CD4-positive, alpha-beta T cell treated with Interleukin-4 for 4 hours (primary cell): ENCODE measurements at places on chromosomes 5 and 9.

DNA sequence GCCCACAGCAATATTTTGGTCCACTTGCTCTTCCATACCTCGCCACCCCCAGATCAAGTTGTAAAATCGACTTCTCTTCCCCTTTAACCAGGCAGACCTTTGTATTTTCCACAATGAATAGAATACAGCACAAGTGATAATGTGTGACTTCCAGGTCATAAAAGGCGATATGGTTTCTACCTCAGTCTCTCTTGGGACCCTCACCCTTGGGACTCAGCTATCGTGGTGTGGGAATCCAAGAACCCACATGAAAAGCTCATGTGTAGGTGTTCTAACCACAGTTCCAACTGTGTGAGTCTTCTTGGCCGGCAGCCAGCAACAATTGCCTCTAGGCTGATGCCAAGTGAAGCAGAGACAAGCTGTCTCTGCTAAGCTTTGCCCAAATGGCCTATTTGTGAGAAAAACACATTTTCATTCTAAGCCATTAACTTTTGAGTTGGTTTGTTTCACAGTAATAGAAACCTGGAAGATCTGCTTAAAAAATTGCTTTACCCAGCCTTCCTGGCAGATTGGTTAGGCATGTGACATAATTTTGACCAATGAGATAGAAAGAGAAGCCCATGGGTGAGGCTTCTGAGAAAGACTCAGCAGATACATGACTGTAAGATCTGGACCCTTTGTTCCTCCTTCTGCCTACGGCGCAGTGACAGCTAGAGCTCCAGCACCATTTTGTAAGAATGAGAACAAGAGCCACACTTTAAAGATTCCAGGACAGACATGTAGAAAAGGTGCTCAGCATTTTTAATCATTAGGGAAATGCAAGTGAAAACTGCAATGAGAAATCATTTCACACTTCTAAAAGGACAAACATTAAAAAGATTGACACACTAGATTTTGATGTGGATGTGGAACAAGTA, 18.3 kb upstream of the MLLT3 start:
- DNase-seq = peak; percentile 73

DNA sequence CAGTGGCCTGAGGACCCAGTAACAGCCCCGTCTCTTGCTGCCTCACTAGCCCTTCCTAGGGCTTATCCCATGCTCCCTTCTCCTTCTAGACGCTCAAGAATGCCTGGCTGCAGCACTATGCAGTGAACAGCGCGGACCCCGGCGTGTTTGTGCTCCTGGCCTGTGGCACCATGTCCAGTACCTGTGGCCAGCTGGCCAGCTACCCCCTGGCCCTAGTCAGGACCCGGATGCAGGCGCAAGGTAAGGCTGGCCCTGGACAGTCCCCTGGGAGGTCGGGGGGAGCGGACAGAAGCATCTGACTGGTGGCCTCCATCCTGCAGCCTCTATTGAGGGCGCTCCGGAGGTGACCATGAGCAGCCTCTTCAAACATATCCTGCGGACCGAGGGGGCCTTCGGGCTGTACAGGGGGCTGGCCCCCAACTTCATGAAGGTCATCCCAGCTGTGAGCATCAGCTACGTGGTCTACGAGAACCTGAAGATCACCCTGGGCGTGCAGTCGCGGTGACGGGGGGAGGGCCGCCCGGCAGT, 20.5 kb downstream of the PTGES2 start:
- no peak for DNase-seq

GRCh38 chr9:69442486-69442885, 117.5 kb downstream of the ENTREP1 start:
- no peak for DNase-seq

- DNase-seq = no peak
Observed at GRCh38 chr5:127290019-127290945, at the start of gene MEGF10. Gene MEGF10 (plus strand): TSS chr5:127290796. CDS start chr5:127331309, 40,513 bp downstream.

DNA sequence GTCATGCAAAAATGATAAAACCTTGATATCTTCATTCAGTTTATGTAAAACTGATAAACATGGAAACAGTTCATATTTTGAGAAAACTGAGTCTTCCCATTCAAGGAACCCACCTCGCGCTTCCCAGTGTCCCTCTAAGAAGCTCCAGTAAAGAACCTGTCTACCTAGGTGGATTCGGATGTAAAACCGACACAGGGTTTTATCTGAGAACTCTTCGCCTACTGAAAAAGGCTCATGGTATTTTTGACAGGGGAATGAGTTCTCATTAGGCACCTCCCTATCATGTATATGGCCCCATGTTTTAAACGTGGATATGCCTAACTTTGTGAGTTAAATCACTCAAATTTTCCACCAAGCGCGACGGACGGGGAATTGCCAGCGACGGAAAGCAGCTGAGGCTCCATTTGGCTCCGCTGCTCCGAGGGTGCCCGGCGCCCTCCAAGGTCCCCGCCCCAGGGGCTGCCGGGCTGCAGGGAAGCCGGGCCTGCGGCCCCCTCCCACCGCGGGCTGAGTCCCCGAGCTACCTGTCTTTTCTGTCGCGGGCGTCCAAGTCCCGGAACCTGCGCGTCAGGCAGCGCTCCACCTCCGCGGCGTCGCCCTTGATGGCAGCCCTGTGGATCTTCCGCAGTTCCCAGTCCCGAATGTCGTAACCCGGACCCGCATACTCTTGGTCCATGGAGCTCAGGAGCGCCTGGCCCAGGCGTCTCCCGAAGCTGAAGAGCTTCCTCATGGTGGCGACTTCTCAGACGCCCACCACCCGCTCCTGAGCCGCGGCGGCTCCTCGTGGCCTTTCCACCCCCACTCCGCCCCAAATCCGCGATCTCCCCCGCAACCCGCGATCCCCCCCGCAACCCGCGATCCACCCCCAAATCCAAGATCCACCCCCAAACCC, 594 bp downstream of the ANKRD18A start:
- peak; percentile 2 for DNase-seq

DNA sequence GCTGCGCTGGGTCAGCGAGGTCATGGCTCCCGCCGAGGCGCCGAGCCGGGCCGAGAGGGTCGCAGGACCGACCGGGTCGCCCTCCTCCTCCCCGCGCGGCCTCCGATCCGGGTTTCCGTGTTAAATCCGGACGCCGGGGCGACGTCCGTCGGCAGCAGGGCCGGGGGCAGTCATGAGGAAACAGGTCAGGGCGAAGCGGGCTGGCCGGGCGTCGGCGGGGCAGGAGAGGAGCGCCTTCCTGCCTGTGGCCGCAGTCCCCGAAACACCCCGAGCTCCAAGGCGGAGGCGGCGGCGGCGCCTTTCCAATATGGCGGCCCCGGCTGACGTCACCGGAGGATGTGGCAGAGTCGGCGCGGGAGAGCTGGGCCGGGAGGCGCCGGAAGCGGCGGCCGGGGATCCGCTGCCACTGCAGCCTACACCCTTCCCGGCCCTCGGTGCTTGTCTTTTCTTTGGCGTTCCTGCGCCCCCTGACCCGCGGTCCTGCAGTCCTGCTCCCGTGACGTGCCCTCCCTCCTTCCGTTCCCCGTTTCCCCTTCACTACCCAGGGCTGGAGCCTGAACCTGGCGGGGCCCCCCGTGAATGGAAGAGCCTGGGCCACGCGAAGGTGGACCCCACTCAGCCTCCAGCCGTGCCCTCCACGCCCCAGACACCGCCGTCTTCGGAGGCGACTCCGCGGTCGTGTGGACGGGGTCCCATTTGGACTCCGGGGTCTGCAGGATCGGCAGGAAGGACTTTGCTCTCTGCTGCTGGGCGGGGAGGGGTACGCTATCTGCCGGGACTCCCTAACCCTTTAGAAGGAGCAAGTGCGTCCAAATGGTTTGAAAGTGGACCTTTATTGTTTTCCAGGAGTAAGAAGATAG, at the start of gene GOLPH3:
TSS of gene GOLPH3 (minus strand) at position 309 of the 860 bp plus-strand sequence. CDS start at position 24, 285 bp downstream.
- DNase-seq = peak; percentile 86

GRCh38 chr5:142839711-142840346, 69.7 kb downstream of the ARHGAP26 start:
- DNase-seq = no peak

DNA sequence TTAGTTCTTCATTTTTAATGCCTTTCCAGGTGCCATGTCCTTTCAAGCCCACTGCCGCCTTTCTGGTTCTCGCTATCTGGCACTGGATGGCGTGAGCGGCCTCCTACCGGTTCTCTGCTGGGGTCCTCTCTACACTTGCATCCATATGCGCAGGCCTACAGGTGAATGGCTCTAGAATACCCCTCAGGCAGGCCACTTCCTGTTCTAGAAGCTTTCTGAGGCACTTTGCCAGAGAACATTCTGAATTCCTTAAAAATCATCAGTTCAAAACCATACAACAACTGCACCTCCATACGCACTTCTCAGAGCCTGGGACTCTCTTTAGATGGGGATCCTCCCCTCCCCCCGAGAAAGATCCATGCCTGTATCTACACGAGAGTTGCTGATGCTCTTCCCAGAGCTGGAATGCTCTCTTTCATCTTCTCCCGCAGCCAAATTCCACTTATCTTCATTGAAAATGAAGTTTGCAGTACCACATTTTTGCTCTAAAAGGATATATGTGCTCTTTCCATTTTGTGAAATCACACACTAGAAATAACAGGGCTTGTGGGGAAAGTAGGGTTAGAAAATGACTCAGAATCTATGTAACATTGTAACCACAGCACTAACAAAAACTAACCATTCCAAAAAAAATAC, 1.4 kb upstream of the LHFPL2 start:
- DNase-seq = no peak

DNA sequence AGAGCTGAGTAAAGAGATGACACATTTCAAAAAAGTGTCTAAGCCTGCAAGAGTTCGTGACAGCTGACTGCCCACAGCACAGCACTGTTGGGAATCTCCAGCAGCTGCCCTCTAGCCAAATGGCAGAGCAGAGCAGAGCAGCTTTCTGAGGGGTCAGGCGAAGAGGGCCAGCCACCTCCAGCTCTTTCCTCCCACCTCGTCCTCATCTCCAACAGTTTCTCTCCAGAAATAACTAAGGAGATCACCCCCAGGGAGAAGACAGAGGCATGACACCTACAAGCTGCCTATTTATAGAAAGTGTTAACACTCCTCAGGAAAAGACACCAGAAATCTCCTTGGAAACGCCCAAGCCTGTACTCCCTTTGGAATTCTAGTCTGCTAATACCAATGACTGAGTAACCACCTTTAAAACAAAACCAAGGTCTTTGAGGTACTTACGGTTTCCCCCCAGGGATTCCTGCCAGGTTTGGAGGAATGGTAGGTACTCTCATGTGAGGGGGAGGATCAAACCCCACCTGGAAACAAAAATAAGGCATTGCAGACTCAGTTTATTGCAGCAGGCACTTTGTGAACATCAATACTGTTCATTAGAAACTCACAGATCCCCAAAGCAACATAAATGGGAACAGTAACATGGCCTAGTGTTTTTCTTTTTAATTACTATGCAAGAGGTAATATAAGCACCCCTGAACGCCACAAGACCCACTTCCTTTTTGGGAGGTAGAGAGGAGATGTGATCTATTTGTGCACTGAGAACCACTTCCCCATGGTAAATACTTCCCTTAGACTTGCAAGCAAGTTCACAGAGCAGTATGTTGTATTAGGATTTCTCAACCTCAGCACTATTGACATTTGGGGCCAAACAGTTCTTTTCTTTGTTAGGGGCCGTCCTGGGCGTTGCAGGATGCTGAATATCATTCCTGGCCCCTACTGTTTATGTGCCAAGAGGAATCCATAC, 79.3 kb downstream of the TLE1 start:
- DNase-seq = no peak

DNA sequence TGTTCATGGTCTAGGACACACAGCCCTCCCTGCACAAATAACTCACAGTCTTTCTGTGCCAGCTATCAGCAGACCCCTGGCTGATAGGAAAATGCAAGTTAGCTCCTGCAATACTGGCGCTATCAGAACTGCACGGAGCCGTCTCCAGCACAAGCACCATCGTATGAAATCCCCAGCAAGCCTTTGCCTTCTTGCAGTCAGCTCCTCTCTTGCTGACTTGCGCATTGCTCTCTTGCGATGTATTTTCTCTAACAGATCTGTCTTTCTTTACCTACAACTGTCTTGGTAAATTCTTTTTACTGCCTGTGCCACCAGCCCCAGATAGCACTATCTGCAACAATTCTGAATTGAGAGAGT, 25.1 kb upstream of the UGCG start:
- DNase-seq = no peak

GRCh38 chr5:36787365-36788093, 89.0 kb upstream of the NIPBL start:
- DNase-seq = no peak

GRCh38 chr9:77779010-77779409, 130.9 kb upstream of the GNA14 start:
- DNase-seq = peak; percentile 13

DNA sequence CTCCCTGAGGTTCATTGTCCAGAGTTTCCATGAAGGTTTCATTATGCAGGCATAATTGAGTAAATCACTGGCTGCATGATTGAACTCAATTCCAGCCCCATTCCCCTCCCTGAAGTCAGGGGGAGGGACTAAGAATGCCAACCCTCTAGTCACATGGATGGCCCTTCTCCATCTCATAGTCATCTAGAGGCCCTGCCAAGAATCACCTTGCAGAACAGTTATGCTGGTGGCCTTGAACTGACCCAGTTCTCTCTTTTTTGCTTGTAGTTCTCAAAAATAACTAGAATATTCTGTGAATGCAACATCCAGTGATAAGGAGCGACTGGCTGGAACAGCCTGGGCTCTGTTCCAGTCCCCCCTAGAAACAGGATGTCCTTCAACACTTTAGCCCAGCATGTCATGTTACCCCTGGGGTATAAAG, 31.7 kb downstream of the SLC35A4 start:
- no peak for DNase-seq

- no peak for DNase-seq
Observed at GRCh38 chr9:111038331-111039230, at the start of gene LPAR1. Gene LPAR1 (minus strand): TSS chr9:111038470. CDS start chr9:110972117, 66,353 bp downstream.

- DNase-seq = peak; percentile 43
Observed at GRCh38 chr9:107283623-107284616, 841 bp downstream of the RAD23B start.

DNA sequence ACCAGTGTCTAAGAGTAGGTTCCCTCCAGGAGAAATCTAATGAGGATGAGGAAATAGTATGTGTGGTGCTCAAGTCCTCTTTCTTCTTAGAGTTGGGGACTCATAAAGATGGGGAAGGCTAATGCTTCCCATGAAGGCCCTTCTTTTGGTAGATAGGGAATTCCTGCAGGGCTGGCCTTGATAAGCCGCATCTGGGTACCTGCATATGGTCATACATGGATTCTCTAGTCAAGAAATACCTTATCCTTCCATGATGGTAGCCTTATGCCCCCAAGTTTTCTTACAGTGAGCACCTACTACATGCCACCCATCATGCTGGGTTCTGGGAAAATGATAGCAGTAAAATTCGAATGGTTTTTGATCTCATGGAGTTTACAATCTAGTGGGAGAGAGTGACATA, 382.6 kb downstream of the KDM4C start:
- no peak for DNase-seq

DNA sequence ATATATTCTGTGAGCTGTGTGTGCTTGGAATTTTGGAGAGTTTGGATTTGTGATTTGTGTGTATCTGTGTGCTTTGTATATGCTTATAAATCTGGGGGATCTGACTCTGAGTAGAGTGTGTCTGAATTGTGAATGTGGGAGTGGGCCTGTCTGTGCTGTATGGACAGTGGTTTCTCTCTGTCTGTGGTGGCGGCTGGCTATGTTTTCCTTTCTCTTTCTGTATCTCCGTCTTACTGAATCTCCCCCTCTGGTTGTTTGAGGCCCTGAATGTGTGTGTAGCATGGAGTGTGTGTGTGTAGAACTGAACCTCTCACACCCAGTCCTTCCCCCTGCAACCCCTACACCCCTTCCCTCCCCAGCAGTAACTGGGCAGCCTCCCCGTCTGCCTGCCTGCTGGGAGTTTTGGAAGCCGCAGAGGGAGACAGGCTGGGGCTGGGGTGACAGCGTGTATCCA, 4.7 kb downstream of the CXXC5 start:
- DNase-seq = no peak

GRCh38 chr5:79619854-79620253, 7.6 kb downstream of the TENT2 start:
- DNase-seq = no peak

- no peak for DNase-seq
Observed at GRCh38 chr5:126351153-126351552, 72.1 kb upstream of the GRAMD2B start.
